SIG-M5 (cell line): ENCODE measurements at places on chromosomes 1 and 21.
A peak's percentile ranks its signal among the peaks of the same experiment; 100 is the strongest.

DNA sequence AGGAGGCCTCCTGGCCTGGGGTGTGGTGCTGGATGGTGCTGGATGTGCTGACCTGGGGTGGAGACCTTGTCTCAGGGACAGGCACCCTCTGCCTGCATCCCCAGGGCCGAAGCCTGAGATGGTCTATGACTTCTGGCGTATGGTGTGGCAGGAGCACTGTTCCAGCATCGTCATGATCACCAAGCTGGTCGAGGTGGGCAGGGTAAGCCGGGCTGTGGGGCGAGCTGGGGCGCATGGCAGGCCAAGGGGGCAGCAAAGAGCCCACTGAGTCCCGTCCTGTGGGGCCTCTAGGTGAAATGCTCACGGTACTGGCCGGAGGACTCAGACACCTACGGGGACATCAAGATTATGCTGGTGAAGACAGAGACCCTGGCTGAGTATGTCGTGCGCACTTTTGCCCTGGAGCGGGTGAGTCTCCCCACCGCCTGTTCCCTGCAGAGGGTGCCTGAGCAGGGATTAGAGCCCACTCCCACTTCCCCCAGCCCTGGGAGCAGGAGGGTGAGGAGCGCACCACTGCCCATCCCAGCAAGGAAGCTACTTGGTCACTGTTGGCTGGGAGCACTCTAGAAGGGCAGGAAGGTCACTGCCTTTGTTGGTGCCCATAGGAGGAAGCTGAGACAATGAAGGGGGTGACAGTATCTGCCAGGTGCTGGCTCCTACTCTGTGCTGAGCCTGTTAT, 75.2 kb downstream of the PTPRU start:
- DNase-seq = no peak

GRCh38 chr21:38254970-38255369, 1.8 kb upstream of the KCNJ15 start:
- DNase-seq = no peak

DNA sequence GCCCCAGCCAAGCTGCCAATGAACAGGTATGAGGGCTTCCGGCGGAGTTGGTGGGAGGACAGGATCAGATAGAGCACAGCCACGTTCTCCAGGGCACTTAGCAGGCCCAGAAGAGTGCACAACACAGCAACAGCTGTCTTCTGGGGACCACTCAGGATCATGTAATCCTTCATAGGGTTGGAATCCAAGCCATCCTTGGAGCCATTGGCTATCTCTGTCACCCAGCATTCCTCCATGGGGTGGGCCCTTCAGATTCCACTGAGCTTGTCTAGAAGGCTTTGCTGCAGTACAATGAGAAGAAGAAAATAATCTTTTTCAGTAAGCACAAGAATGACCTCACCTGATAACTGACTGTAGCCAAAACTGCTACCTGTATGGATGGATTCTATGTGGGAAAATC, 7.3 kb upstream of the FUCA1 start:
- DNase-seq = no peak

DNA sequence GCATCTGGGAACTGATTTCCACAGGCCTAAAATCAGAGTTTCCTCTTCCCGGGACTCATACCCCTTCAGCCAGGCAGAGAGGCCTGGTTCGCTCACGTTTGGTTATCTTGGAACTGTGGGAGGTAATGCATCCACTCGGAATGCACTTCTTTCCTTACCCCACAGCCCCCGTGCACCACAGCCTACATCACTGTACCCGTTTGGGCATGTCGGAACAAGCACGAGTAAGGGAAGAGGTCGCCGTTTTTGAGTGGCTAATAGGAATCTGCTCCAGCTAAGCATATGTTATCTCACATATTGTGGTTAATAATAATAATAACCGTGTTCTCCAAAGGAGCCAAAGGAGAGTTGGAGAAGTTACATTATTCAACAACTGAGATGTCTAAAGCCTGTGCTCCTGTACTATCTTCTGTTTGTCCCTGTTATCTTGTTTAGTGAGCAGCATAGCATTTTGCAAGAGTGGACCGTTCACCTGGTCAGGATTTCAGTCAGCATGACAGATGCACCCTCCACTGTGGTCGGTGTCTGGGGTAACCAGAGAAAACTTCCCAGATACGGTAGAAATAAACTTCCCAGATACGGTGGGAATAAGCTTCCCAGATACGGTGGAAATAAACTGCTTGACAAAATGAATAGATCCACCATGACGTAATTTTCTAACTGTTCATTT, 198.6 kb downstream of the SDCCAG8 start:
- no peak for DNase-seq

DNA sequence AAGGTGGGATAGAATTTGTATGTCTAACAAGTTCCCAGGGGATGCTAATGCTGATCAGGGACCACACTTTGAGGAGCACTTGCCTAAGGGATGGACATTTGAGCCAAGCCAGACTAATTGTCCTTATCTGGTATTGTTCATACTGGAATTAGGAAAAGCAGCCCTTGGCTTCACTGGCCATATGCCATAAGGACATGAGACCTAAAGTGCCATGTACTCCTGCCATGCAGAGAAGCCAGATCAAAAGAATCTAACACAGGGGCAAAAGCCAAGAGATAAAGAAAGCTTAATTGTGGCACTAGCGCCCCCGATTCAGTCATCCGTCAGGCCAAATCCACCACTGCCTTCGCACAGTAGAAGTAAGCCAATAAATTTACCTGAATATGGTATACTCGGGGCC, 45.7 kb downstream of the RNF11 start:
- DNase-seq = no peak

DNA sequence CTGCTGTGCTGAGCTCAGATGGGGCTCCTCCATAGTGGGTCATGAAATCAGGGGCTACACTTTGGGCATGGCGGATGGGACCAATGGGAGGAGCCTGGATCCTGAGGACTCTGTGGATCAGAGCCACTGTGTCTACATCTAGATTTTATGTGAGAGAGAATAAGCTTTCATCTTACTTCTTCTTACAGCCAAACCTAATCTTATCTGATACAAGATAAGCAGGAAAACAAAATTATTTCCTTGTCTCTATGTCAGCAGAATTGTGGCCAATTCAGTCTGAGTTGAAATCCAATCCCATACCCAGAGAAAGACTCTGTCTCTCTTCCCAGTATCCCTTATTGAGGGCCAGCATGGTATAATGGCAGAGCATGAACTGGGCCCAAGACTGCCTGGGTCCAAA, 56.2 kb downstream of the KIF14 start:
- no peak for DNase-seq

DNA sequence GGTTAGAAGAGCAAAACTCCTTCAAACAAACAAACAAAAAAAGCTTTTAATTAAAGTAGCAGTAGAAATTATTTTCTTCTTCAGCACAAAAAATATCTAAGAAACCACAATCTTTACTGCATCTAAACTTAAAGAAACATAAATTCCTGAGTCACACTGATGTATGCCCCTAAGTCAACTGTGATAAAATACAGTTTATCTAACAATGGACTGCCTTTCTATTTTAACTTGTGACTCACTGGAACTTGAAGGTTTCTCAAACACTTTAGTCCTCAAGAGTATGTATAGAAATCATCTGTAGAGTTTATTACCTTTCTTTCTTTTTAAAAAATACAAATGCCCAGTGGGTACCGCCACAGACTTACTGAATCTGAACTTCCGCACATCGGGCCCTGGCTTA, 86.2 kb downstream of the LBR start:
- no peak for DNase-seq

DNA sequence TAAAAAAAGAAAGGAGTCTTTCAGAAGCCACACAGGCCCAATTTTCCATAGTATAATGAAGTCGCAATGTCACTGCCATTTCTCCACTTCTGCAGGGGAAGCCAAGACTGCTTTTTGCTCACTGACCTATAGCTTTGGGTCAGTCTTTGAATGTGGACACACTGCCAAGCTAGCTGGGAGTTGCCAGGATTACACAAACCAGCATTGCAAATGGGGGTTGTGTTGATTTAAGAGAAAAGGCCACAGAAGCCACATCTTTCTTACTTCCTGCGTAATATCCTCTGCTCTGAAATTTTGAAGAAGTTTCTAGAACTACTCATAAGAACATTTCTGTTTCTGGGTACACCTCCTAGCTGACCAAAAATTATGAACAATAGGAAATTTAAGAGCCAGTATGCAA, 45.8 kb upstream of the SAMSN1 start:
- DNase-seq = no peak

GRCh38 chr1:224783006-224783651, 146.3 kb upstream of the DNAH14 start:
- no peak for DNase-seq

- no peak for DNase-seq
Measured at GRCh38 chr1:99606306-99606705, 39.6 kb upstream of the PALMD start.

DNA sequence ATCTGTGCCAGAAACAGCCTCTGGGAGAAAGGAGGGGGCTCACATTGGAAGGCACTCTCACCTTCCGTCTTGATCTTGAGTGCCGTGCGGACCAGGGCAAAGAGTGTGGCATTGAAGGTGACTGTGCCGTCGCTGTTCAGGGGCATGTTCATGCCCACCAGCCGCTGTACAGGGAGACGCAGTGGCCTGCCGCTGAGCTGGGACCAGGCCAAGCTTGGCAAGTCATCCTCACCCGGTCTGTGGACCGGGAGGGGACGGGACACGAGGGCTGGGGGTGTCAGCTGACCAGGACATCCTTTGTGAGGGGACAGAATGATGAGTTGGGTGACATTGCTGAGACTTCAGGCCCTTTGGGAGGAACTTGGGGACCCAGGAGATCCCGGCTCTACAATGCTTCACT, 25.0 kb upstream of the KIF21B start:
- DNase-seq = no peak

DNA sequence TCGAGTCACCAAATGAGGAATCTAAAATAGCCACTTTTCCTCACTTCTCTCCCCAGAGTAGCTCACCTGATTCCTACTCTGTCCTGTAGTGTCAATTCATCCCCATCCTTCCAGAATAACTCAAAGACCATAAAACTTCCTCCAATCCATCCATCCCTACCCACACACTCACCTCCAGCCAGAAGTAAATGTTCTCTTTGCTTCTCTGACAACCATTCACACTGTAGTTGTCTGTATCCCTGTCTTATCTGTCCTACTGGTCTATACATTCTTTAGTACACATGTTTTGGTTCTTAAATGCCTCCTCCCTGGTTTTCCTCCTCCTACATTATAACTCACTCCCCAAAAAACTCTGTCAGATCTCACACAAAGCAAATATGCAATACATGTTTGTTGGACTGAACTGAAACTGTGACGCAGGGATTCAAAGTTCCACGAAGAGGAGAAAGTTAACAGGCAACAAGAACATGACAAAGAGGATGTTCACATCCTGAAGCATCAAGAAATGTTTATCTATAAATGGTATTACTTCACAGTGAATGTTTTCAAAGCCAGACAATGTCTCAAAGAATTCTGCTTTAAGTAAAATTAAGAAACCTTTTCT, 11.0 kb downstream of the TP53BP2 start:
- DNase-seq = no peak

- no peak for DNase-seq
Measured at GRCh38 chr1:19354531-19354981, 42.4 kb downstream of the SLC66A1 start.

GRCh38 chr1:68384872-68385411, 64.8 kb downstream of the RPE65 start:
- no peak for DNase-seq

DNA sequence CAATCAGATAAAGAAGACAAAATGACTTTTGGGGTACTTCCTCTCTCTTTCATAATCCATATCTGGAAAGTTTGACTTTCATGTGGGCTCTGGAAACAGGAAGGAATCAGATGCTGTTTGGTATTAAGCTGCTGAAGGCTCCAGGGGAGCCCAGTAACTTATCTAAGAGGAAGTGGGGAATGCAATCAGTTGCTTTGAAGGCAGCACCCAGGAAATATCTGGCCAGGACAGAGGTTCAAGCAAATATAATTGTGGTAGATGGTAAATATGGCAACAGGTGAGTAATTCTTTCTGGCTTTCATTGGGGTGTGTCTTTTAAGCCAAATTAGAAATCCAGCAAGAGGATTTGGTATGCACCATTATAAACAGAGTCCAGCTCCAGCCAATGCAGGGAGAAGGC, 44.4 kb downstream of the COLGALT2 start:
- peak; percentile 47 for DNase-seq

DNA sequence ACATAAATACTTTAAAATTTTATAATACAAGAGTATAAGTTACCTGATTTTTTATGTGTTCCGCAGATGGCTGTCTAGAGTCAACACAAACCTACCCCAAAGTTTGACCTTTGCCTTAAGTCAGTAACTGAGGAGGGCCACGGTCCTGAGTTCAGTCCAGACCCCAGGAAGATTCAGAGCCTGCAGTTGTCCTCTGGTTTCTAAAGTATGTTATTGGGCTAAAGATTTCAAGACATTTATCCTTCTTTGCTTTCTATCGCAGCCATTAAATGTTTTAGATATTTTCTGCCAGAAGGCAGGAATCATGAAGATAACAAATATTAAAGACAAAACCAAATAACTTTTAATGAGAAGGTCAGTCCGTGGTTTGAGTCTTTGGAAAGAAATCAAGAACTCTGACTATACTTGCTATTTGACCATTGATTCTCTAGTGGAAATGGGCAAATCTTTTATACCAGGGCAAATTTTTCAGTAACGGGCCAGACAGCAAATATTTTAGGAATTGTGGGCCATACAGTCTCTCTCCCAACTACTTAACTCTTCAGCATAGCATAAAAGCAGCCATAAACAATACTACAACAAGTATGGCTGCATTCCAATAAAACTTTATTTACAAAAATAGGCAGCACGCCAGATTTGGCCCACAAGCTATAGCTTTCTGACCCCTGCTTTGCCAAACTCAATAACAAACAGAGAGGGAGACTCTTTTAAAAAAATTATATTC, 38.0 kb upstream of the HAO2 start:
- no peak for DNase-seq

DNA sequence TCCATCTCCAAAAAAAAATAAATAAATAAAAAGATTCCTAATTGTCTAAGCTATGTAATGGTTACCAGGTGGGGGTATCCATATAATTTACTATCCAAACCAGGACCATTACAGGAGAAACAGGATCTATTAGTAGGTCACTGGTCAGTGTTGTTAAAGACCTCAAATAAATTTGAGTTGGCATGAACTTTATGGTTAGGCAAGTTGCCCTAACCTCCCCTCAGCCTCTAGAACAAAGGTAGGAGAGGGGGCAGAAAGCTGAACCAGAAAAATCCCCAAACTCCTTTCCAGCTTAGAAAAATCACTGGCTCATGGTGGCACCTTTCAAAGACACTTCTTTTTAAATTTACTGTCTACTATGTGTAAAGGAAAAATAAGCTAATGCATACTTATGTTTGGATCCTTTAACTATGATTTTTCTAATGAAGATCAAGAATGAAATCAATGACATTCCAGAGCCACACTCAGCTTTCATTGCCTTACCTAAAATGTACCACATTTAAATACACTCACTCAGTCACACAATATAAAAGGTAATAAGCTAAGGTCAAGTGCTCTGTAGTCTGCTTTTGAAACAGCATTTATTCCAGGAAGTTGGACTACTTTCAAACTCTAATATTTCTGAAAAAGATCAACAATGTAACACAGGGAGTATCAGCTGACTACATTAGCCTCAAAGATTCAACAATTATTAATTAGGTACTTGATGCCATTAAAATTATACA, 13.8 kb downstream of the EIF4G3 start:
- DNase-seq = no peak
